ENCODE measurements at places on chromosomes 13 and 19.

DNA sequence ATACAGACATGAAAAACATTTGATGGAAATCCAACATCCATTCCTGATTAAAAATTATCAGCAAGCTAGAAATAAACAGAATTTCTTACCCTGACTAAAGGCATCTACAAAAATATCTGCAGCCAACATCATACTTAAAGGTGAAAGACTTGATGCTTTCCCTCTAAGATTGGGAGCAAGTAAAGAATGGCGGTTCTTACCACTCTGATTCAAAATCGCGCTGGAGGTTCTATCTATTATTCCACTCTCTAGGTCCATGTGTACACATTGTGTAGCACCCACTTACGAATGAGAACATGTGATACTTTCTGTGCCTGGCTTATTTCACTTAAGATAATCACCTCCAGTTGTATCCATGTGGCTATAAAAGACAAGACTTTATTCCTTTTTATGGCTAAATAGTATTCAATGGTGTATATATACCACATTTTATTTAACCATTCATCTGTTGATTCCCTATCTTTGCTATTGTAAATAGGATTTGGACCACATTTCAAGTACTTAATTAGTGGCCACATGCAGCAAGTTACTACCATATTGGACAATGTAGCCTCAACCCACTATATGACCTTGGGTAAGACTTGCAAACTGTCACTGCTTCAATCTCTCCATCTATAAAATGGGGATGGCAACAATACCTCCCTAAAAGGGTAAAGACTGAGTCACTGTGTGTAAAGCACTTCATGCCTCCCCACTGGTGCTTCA is 38.4 kb upstream of the CYP2A7 start:
- no peak for DNase-seq

- no peak for DNase-seq
These were observed 39.6 kb upstream of the CYP4F8 start for GRCh38 chr19:15575406-15575805.

GRCh38 chr19:12773571-12773970 is 1.8 kb downstream of the HOOK2 start:
- no peak for DNase-seq

DNA sequence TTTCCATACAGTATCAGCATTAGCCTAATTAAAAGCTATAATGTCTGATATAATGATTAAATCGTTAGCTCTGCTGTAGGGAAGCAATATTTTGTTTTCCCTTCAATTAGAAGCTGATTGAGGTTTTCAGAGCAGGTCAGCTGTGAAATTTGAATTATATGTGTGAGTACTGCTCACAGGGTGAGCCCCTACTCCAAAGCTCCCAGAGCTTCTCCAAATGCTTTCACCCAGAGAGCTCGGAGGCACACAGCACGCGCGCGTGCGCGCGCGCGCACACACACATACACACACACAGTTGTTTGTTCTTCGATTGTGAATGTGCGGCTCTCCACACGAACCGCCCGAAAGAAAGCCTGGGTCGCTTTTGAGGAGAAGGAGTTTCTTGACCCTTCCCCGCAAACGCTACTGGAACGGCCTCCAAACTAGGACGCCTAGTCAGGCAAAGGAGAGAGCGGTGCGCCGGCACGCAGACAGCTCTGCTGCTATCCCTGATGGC is 4.8 kb upstream of the SOX1 start:
- DNase-seq: no peak

- DNase-seq: no peak
These were observed 446.7 kb downstream of the KCTD12 start for GRCh38 chr13:76439546-76439945.

GRCh38 chr13:106118050-106118449 is 417.4 kb downstream of the EFNB2 start:
- no peak for DNase-seq

DNA sequence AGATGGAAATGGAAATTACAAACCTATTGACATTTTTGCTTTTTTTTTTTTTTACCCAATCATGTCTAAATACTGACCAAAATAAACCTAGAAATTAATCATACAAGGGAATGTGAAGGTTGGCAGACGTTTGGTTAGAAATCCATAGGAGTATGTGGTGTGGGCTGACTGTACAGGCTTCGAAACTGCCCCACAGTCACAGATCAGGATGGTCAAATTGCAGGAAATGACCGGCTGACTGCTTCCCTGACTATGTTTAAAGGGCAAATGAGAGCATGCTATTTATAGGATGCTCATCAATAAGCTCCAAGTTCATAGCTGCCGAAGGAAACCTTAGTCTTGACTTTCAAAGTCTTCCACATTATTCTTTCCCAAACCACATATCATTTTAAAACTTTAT is 118.4 kb downstream of the COG6 start:
- no peak for DNase-seq

GRCh38 chr13:29573190-29573589 is 22.3 kb downstream of the SLC7A1 start:
- peak; percentile 2 for DNase-seq

DNA sequence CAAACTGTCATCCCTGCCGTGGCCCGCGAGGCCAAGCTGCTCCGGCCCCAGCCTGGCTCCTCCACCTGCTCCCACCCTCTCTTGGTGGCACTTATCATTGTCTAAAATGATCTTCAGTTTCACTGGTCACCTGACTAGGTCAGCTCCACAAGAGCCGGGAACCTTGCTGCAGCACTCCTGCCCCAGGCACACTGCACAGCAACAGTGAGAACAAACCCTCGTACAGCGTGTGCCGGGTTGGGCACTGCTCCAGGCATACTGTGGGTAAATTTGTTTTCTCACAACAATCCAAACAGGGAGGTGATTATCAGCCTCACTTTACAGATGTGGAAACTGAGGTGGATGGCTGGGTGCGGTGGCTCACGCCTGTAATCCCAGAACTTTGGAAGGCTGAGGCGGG is 8.9 kb downstream of the DEDD2 start:
- no peak for DNase-seq

- no peak for DNase-seq
These were observed 1.7 kb downstream of the SHANK1 start for GRCh38 chr19:50717891-50718254.

DNA sequence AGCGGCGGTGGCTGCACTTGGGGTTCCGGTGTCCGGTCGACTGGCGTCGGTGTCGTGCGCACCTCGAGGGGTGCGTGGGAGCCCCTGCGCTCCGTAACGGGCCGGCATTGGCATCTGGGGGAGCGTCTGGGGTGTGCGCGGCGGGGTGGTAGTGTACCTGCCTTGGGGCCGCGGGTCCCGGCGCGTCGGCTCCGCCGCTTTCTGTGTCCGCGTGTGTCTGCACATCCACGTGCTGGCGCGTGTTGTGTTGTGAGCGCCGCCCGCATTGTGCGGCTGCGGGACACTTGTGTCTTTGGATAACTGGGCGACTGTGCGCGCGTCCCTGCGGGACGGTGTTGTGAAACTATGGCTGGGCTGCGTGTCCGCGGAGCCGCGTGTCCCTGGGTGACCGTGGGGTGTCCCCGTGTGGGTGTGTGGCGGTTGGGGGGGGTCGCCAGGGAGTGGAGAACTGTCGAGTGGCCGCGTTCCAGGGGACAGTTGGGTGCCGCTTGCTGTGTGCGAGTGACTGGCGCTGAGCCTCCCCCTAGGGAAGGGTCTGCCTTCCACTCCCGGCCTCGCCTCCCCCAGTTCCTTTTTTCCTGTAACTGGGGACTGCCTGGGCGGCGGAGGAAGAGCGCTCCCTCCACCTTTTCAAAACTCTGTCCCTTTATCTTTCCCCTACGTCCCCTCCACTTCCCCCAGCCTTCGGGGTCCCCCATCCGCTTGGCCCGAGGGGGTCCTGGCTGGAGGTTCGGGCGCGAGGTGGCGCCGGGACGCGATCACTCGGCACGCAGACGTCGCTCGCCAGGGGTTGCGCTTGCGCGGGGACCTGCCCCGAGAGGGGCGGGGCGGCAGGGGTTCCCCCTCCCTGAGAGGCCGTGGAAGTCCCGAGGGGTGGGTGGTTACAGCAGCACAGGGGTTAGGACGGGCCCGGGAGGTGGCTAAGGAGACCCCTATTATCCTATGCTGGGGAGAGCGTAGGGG is 5.7 kb upstream of the NFIC start:
- no peak for DNase-seq

All from esophagus squamous epithelium (tissue), 5 donors.